ENCODE measurements at places on chromosomes 2 and 18.

DNA sequence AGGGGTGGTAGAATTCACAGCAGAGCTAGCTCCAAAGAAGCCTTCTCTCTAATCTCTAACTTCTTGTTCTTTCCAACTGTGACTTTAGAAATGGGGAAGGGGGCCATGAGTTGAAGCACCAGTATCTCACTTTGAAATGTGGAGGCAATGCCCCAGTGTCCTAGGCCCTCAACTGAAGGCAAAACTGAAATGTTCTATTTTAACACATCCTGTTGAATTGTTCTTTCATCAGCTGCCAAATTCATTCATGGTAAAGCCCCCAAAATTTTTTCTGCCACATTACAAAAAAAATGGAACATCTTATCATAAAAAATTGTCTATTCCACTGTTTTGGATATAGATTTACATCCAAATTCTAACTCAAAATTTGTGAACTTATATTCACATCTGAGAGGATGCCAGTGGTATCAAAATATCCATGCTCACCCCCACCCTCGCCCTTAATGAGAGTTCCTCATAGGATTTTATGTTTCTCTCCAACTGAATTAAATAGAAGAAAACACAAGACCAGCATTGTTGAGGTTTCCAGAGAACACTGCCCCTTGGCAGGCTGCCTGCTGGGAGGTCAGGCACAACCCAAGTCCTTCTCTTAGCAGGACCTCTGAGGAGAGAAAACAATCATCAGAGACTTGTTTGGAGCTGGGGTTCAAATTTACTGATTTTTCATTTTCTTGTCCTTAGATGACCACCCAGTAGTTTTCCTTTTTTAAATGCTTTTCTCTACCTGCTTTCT, 147.4 kb upstream of the PGAP1 start:
- no peak for DNase-seq

DNA sequence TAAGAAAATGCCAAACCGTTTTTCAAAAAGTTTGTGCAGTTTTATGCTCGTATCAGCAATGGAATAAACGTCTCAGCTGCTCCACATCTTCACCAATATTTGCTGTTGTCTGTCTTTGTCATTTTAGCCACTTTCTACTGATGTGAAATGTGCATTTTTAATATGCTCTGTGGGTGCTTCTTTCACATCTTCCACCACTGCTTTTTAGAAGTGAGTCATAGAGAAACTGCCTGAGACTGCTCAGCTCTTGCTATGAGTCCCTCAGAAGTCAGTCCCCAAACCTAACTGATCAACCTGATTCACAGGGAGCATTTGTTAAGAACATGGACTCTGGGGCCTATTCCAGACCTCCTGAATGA, 41.0 kb upstream of the EPC2 start:
- no peak for DNase-seq

DNA sequence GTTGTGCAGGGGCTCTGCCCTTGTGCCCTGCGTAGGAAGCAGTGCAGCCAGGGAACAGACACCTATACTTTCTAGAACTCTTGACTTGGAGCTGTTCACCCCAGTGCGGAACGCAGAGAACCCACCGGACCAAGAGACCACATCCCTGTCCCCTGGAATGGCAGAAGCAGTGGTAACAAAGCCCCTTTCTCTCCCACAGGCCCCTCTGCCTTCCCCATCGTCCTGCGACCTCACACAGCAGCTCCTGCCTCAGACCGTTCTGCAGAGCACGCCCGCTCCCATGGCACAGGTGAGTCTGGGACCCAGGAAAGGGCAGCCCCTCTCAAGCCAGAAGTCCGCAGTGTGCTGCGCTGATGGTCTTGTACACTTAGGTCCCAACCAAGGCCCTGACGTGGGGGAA, 24.6 kb upstream of the RPL31 start:
- DNase-seq, result no peak

DNA sequence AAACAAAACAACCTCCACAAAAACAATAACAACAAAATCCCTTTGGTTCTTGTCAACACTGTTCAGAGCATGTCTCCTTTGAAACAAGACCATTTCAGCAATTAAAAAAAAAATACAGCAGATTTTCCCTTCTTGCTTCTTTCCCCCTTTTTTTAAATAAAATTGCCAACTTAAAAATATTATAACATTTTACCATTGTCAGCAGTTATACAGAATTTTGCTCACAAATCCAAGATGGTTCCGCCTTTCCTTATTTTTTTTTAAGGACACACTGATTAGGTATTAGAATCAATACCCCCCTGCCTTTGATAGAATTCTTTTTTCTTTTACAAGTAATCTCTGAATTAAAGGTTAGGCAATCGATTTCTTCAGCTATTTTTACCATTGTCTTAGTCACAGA, 48.7 kb upstream of the FN1 start:
- DNase-seq, result no peak

DNA sequence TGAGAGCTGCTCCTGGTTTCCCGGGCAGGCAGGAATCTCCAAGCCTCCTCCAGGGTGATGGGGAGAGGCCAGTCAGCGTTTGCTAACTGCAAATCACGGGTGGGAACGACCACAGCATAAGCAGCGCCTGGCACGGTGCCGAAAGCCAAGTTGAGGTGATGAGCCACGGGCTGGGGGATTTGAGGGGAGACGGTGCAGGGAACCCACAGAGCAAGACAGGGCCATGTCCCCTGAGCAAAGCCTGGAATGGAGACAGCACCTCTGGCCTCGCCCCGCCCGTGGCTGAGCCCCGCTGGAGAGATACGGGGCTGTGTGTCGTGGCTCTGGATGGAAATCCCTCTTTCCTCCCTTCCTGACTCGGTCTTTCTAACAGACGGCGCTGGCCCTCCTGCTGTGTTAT, 31.5 kb upstream of the TMEM18 start:
- DNase-seq, result no peak

- no peak for DNase-seq
Measured at GRCh38 chr2:46116553-46116991, 180.6 kb upstream of the EPAS1 start.

GRCh38 chr18:6542296-6542695, 127.6 kb upstream of the L3MBTL4 start:
- no peak for DNase-seq

Measured in T-helper 9 cell (primary cell).